Globus pallidus (tissue), 1 donor: ENCODE measurements at places on chromosomes 12 and 14.

DNA sequence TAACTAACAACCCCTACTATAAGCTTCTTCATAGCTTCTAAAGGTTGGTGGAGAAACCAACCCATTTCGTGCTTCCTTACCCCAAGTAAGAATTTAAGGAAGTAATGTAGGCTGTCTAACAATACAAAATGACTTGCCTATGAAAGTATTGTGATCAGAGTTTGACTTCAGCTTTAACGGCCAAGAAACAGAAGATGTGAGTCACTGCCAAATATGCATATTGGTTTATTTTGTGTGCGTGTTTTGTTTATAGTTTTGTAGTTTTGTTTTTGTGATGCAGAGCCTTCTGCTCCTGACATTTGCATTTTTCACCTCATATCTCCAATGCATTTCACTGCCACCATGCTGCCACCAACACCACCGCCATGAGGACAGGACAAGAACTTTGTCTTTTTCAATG, 146.0 kb downstream of the FBXL14 start:
- DNase-seq: no peak

GRCh38 chr12:130162267-130162666, at the start of gene FZD10:
Gene FZD10, plus strand, starts transcription at chr12:130162464. Its CDS starts 479 bp downstream, at chr12:130162943.
- DNase-seq: no peak

GRCh38 chr14:104393898-104394381, 185.6 kb upstream of the C14orf180 start:
- no peak for DNase-seq

DNA sequence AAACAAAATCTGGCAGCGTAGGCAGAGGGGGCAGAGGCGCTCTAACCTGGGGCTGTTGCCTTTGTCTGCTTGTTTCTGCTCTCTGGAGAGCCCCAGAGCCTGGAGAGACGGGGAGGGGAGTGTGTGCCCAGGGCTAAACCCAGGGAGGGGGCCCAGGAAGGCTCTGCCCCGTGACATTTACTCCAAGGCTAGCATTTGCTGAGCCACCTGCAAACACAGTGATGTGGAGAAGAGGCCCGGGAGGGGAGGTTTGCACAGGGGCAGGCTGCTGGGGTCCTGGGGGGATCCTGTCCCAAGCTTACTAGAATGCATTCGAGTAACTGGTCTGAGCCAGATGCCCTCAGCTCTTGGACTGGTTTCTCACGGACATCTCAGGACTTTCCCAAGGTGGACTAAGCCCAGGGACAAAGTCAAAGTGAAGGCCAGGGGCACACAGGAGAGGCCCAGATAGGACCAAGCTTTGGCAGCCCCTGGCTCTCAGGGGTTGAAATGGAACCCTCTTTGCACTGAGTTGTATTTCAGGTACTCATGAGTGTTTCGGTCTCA, 12.0 kb downstream of the MEG3 start:
- DNase-seq: no peak

DNA sequence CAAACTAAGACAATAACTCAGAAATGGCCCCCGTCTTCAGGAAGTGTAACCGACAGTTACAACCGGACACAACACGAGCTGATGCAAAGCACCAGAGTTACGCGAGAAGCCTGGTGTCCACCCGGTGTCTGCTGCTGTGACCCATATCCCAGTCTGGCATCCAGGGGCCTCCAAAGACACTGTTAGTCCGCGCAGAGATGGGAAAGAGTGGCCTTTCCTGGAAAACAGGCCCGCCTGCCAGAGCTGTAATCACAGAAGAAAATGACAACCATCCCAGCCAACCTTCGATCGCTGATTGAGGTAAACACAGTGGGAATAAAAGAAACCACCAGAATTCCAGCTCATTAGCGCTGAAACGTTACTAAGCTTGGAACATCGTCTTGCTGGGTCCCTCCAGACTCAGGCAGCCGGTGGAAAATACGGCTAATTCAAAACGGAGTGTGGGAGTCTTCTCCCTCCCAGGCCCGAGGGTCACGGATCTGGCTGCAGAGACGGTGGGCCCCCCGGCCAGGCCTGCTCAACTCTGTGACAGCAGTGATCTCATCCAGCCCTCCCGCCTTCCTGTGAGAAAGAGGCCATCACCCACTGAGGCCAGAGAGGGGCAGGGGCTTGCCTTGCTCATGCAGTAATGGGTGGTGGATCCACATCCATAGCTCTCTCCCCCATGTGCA, 273.9 kb upstream of the RTL1 start:
- no peak for DNase-seq

DNA sequence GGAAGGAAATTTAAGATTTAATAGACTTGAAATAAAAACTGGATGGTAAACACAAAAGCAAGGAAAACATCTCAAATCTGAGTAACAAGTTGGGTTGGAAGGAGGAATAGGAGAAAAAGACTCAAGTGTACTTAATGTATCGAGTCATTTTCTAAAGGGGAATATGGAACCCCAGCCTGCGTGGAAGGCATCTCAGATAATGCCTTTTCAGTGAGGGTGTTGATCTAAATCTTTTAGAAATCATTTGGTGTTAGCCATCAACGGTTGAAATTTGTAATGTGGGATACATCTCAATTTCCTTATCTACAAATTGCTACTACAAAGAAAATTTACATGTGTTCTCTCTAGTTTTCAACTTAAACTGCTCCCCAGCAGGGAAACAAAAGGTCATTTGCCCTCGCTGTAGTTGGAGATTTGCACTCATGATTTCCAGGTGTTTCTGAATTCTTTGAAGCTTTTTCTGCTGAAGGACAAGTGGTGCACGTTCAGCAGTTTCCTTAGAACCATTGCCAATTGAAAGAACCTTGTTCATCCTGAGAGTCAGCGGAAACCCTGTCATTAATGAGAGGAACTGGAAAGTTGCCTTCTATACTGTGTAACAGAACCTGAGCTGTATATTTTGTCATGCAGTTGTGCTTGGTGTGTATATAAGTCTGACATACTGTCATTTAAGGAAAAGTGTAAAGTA, 2.2 kb downstream of the PCBP2 start:
- DNase-seq: no peak

DNA sequence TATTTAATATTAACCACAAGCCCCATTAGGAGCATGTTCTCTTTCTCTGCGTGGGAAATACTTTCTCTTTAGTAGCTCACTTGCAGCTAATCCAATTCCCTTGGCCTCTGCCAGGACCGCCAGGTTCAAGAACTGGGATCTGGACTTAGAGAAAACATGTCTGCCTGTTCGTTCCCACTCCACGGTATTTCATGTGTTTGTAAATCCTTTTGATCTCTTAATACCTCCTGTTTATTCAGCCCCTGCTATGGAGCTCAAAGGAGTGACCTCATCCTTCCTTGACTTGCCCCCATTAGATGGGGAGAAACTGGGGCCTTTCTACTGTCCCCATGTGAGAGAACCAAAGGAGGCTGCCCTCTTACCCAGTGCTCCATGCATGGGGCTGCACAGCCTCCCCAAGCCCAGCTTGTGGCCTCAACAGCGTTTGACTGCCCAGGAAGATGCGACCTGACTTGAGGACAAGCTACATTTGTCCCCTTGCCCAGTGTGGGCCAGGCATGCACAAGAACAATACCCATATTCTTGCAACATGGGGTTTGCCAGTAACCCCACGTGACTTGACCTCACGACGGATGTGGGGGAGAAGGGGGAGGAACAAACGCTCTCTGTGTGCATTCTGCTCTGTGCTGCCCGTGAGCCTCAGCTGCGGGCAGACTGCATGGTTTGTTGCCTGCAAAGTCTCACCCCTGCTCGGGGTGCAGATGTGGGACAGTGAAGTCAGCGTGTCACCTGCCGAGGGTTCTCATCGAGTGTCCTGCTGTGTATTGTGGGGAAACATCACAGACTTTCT, 30.3 kb downstream of the CD9 start:
- peak; percentile 99 for DNase-seq
